Fibroblast of the aortic adventitia (primary cell): ENCODE measurements at places on chromosomes 2 and 18. TPM values are rescaled to one million over a fixed set of nuclear protein-coding genes. Genes with fewer than 3 reads are reported as not detected.

DNA sequence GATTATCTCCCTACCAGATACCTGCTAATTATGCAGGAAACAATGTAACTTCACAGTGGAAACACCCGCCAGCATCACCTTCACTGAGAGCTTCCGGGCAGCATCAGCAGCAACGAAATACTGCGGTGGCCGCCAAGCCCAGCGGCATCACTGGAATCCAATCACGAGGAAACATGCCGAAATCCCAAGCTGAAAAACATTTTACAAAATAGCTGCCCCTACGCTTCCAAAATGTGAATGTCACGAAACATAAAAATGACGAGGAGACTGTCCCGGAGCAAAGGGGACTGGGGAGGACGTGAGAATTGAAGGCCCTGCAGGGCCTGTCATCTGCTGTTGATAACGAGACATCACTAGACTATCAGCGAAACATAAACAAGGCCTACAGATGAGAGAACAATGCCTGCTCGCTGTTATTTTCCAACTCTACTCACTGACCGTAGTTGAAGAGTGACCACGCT is 82.6 kb downstream of the HDAC4 start:
- DNase-seq, result no peak

Gene ZBTB7C
- total RNA-seq, result 0.09 and 0.41 TPM in 2 replicates

DNA sequence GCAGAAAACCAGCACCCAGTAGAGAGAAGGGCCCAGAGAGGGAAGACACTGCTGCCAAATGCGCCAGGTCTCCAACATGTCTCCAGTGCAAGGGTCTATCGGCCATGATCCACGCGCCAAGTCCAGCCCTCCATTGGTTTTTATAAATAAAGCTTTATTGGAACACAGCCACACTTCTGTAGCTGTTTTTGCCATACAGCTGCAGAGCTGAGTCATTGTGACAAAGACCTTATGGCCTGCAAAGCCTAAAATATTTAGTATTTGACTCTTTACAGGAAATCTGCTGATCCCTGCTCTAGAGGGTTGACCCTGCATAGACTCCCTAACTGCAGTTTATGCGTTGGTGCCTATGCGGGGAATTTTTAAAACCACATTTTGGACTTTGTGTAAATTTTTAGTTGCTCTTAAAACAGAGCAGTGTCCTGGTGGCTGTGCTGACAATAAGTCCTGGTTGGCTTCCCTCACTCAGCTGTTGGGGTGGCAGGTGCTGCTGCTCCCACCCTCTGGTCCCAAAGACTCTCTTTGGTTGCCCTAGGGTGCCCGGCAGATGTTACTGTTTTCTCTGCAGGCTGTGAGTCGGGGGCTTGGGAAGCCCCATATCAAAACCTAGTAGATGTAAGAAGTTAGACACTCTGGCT is 154.9 kb downstream of the CTIF start:
- peak; percentile 52 for DNase-seq

DNA sequence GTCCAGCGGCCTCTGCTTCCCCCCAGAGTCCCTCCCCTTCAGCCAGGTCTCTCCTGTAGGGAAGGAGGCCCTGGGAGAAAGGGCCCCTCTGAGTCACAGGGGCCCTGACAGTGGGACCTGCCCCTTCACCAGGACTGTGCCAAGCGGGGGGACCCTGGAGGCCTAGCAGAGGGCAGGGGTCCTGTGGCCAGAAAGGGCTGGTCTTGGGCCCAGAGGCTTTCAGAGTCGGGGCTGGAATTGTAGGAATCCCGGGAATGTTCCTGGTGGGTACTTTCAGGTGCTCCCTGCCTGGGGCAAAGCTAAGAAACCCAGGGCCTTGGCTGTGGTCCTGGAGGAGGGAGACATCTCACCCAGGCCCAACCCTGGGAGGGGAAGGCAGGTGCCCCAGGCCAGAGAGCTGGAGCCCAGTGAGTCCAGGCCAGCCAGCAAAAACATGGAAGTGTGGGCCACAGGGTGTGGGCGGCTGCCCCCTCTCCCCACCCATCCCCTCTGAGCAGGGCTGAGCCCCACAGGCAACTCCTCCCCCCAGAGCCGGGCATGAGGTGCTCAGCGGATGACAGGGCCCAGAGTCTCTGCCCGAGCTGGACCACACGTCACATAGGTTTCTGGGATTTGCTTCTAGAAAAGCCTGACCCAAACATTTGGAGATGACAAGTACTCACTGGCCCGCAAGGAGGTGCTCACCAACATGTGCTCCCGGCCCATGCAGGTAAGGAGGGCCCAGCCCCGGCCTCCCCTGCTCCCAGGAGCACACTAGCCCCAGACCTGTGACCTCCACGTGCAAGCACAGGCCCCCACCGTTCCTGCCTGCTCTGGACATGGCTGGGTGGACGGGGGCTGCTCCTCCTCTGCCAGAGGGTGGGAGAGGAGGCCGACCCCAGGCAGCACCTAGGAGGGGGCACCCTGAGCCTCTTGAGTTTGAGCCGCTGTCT is 48.2 kb upstream of the ALPP start:
- no peak for DNase-seq

Gene NEU4
- total RNA-seq, result not detected in 2 replicates

Gene GKN1
- not detected in 2 replicates for total RNA-seq

GRCh38 chr2:185643434-185643833 is 95.2 kb upstream of the FSIP2 start:
- DNase-seq, result no peak

Gene C18orf63
- not detected in 2 replicates for total RNA-seq

GRCh38 chr2:57333221-57333620 is 713.4 kb upstream of the VRK2 start:
- no peak for DNase-seq

Gene TMEM169
- total RNA-seq, result 0.36 TPM in 1 of 2 replicates, not detected in the other

GRCh38 chr2:238083919-238084318 is 16.2 kb upstream of the ESPNL start:
- no peak for DNase-seq

Gene NT5C1B
- total RNA-seq, result not detected in 2 replicates

GRCh38 chr18:42229211-42230210 is 274.5 kb downstream of the PIK3C3 start:
- DNase-seq, result no peak

DNA sequence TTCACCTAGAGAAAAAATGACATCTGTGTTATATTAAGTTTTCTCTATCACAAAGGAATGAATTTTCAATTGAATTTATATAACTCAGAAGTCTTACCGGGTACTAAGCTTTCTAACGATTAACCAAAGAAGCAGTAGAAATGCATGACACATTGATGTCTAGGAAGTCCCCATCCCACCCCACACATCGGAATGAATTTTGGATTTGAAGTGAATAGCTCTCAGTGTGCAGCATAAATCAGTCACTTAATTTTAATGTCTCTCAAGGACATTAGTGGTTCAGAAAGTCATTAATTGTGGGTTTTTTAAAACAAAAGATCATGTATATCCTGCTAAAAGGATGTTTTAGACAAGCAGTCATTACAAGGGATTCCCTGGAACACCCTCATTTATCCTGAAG is 141.4 kb upstream of the PIEZO2 start:
- no peak for DNase-seq

- peak; percentile 9 for DNase-seq
Measured at GRCh38 chr18:44533071-44533470, 147.6 kb upstream of the SETBP1 start.

- DNase-seq, result no peak
Measured at GRCh38 chr2:239690651-239691631, 290.1 kb upstream of the HDAC4 start.

Gene SMAD7
- 10.5 and 27.2 TPM in 2 replicates for total RNA-seq

Gene ANKRD30B
- 0.36 and 2.7 TPM in 2 replicates for total RNA-seq

Gene LRRTM4
- 0.18 and 1.5 TPM in 2 replicates for total RNA-seq

DNA sequence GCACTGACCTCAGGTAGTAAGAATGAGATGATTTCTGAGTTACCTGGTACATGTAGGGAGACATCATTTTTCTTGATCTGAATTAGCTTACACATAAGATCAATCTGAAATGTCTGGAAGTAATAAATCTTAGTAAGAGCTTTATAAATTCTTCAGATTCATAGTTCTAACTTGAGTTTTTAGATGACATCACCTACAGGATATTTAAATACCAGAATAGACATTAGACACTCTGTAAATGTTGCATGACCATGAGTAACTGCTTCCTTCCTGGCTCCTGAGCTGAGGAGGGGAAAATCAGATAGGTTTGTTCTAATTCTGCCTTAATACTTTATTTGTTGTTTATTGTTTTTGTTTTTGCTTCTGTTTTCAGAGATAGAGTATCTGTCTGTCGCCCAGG is 181.8 kb downstream of the PHLPP1 start:
- DNase-seq, result peak; percentile 40

GRCh38 chr2:205758500-205758899 is 76.2 kb downstream of the NRP2 start:
- peak; percentile 38 for DNase-seq

Gene GPR45
- not detected in 2 replicates for total RNA-seq

Gene PAX3
- not detected in 2 replicates for total RNA-seq

GRCh38 chr2:239101807-239102206 is 253.9 kb downstream of the TWIST2 start:
- DNase-seq, result no peak

- DNase-seq, result peak; percentile 77
Measured at GRCh38 chr18:715626-716025, 3.2 kb upstream of the ENOSF1 start.

DNA sequence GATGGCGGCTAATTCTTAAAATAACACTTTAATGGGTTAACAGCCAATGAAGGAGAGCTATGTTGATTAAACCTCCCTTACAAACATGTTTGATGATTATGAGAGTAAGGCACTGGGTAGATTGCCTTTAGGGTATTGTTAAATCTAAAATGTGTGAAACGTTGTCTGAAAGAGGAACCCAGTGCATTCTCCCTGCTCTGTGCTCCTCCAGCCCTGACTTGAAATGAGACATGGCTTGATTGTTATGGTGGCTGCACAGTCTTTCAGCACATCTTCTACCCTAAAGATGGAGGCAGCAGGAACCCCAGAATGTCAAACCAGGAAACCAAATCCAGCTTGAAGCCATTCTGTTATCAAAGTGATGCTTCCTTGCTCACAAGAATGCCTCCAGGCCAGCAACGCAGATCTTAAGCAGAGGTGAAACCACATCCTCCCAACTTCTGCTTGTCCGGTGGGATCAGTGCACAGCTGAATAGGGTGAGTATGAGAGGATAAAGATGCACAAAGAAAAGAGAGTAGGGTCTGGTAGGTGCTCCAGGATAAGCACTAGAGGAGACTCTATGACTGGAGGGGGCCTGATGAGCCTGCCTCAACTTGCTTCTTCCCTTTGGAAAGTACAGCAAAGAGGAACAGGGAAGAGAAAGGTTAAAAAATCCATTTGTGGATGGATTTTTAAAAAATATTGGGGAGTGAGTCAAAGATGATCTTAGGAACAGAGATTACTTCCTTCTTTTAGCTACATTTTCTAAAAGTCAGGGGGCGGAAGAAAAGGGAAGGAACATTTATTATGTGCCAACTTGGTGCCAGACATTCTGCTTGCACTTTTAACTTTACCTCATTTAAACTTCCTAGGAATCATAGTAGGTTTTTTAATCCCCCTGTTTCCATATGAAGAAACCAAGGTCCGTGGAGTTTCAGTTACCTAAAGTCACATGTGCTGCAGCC is 523.0 kb downstream of the TXNL1 start:
- no peak for DNase-seq

DNA sequence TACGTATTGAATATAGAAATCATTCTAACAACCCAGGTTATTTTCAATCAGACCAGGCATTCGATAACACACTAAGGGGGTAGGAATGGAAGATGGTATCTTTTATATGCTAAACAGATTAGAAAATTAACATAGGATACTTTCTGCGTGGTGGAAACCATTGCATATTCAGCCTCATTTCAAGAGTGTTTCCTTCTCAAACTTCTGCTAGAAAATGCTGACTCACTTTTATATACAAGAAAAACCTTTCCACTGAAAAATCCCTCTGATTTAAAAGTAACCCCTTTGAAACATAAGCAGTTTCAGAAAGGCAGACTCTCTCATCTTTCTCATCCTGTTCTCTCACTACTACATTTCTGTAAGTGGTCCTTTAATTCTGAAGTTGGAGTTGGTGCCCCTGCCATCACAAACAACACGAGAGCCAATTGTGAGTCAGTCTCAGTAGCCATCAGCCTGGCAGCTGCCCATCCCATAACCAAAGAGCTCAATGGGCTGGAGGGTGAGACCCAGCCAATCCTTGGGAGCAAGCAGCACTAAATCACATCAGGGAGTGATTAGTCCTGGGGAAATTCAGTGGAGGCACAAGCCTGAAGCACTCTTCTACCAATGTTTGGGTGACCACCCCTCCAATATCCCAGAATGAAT is 343.1 kb downstream of the CELF4 start:
- peak; percentile 3 for DNase-seq

GRCh38 chr18:76657911-76658470 is 162.9 kb upstream of the ZNF516 start:
- no peak for DNase-seq

DNA sequence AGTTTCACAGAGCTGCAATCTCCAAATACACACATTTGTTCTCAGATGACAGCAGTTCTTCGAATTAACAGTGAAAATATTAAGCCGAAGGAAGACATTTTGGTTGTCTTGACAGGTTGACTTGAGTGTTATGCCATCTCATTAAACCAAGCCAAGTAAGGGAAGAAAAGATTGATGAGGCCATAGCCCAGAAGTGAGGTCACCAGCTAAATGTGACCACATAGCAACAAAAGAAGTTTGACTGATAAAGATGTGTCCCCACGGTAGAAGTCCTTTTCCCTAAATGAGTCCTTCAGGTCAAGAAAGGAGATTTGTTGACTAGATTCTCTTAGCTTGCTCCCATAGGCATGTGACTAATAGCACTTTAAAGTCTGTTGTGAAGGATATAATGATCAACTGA is 156.1 kb downstream of the CDH20 start:
- no peak for DNase-seq
